NCI-H1417 treated with DMSO at 0.1 percent for 48 hours (cell line): ENCODE measurements at places on chromosomes 7 and 10.

DNA sequence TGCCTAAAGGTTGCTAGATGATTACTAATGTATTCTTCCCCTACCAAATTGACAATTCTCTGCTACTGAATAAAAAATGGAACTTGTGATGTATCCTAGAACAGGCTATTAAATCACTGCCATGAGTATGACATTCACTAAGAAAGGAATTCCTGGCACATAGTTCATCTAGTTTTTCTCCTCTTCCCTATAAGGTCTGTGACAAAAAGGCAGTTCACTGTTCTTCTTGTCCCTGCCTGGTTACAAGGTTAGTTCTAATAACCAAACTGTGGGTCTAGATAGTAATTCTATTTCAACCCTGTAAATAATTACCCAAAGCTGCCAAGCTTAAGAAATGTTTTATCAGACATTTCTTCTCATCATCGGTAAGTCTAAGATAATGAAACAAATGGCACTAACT is 245.6 kb downstream of the BICC1 start:
- DNase-seq, result no peak

DNA sequence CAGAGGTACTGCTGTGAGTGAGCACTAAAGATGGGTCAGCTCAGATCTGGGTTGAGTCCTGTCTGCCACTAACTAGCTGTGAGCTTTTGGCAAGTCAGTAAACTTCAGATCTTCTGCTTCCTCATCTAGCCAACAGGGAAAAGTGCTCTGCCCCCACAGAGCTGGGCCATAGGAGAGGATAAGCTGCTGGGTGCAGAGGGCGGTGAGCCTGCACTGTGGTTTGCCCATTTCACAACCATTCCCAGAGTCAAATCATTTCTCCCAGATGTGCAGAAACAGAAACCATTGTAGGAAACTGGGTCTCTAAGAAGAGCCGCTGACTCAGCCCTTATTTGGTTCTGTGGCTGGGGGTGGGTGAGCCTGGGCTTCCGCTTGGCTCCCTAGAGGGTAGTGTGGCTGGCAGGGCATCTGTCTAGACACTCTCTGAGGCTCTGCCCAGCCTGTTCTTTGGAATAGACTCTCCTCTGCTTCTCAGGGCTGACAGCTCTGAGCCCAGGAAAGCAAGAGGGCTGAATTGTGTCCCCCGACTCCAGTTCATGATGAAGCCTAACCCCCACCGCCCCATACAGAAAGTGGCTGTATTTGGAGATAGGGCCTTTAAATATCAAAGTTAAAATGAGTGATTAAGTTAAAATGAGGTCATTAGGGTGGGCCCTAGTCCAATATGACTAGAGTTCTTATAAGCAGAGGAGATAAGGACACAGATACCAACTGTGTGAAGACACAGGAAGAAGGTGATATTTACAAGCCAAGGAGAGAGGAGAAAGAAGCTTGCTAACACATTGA is 29.5 kb upstream of the ARHGAP22 start:
- no peak for DNase-seq

- DNase-seq, result no peak
Observed at GRCh38 chr10:89262086-89263051, 10.8 kb upstream of the LIPA start.

GRCh38 chr7:48454750-48455192 is 283.5 kb downstream of the ABCA13 start:
- DNase-seq, result no peak

- no peak for DNase-seq
Observed at GRCh38 chr10:13698217-13698616, 111.5 kb downstream of the PRPF18 start.

- DNase-seq, result no peak
Observed at GRCh38 chr7:156217803-156218202, 405.5 kb upstream of the SHH start.

DNA sequence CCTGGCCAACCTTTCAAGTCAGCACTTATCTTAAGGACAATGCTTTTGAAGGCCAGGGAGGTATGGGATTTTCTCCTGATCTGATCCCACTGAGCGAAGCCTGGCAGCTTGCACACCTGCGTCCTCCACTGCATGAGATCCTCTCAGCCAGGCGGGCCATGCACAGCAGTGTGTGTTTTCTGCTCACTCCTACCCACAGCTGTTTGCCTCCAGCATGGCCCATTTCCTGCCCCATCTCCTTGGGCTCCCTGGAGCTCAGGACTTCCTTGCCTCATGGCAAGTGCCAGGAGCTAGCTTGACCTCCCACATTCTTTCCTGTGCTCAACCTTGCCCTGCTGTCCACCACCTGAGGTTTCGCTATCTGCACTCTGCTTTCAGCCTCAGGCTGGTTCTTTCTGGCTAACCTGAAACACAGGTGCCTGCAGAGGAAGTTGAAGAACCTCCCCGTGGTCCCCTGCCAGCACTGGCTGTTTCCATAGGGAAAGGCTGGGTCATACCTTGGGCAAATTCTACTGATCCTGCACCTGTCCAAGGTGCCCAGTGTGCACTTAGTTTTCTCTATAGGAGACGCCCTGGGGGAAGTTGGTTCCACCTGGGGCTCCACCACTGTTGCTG is 43.9 kb upstream of the EEPD1 start:
- DNase-seq, result no peak

DNA sequence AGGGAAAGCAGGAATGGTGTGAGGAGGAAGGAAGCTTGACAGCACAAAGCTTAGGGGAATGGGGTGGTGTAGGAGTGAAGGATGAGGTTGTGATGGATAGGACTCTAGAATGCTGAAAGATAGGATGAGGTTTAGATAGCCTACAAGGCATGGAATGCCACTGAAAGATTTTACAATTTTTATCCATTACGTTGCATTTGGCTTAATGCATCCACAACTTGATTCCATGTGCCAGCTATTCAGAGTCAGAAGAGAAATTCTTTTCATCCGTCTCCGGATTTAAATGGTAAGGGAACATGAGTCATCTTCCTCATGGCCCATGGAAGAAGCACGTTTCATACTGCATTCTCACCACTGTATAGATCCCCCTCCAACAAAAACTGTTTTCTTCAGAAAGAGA is 212.4 kb upstream of the BMPER start:
- no peak for DNase-seq

GRCh38 chr10:59299933-59300332 is 62.4 kb downstream of the FAM13C start:
- no peak for DNase-seq

GRCh38 chr10:66834802-66835201 is 91.0 kb upstream of the LRRTM3 start:
- DNase-seq, result no peak

GRCh38 chr7:2474224-2474623 is 2.0 kb downstream of the GRIFIN start:
- no peak for DNase-seq

GRCh38 chr10:4315551-4315950 is 510.5 kb upstream of the AKR1E2 start:
- DNase-seq, result no peak
